ENCODE measurements at places on chromosomes 4 and X. TPM values are rescaled to one million over a fixed set of nuclear protein-coding genes. Genes with fewer than 3 reads are reported as not detected.

NR0B1 gene
- total RNA-seq, result 22.7 TPM

GATA1 gene
- total RNA-seq, result not detected

PHEX gene
- 0.34 TPM for total RNA-seq

RWDD4 gene
- 19.0 TPM for total RNA-seq

KLHL5 gene
- 49.7 TPM for total RNA-seq

GPR119 gene
- total RNA-seq, result not detected

GPR34 gene
- total RNA-seq, result not detected

C4orf46 gene
- total RNA-seq, result 6.6 TPM

CCSER1 gene
- total RNA-seq, result not detected

MAGEA12 gene
- total RNA-seq, result 0.15 TPM

FIP1L1 gene
- 32.0 TPM for total RNA-seq

PRSS12 gene
- 0.20 TPM for total RNA-seq

RASSF6 gene
- 0.72 TPM for total RNA-seq

KCNE5 gene
- total RNA-seq, result 0.24 TPM

GABRQ gene
- total RNA-seq, result 0.17 TPM

SULT1B1 gene
- total RNA-seq, result not detected

DGKQ gene
- total RNA-seq, result 8.4 TPM

ENPEP gene
- total RNA-seq, result 0.02 TPM

MID1 gene
- 33.0 TPM for total RNA-seq

NMU gene
- 0.48 TPM for total RNA-seq

NKX3-2 gene
- total RNA-seq, result 0.09 TPM

LINC00632 gene
- 1.9 TPM for total RNA-seq

CNKSR2 gene
- 1.8 TPM for total RNA-seq

SLC34A2 gene
- 0.06 TPM for total RNA-seq

ANOS1 gene
- total RNA-seq, result 0.20 TPM

CFI gene
- 0.65 TPM for total RNA-seq

ARMCX4 gene
- total RNA-seq, result 0.93 TPM

CTAG1A gene
- total RNA-seq, result not detected

HSPA4L gene
- 7.0 TPM for total RNA-seq

FATE1 gene
- not detected for total RNA-seq

USP17L13 gene
- total RNA-seq, result not detected

TSPAN5 gene
- total RNA-seq, result 13.3 TPM

GABRB1 gene
- total RNA-seq, result not detected

SCRG1 gene
- total RNA-seq, result not detected

IL13RA2 gene
- total RNA-seq, result not detected

VCX gene
- total RNA-seq, result not detected

MAGEA8 gene
- not detected for total RNA-seq

ARHGAP36 gene
- total RNA-seq, result not detected

STARD8 gene
- total RNA-seq, result 1.7 TPM

RHOXF2B gene
- total RNA-seq, result not detected

NKRF gene
- total RNA-seq, result 16.8 TPM

RAB33A gene
- total RNA-seq, result 0.19 TPM

Measured in A549 treated with Mapracorat at 1 μM for 4 hours (cell line).